ENCODE measurements at places on chromosomes 7 and 10. TPM values are rescaled to one million over a fixed set of nuclear protein-coding genes. Genes with fewer than 3 reads are reported as not detected.

GRCh38 chr7:106246902-106247711 is 37.7 kb downstream of the NAMPT start:
- H3K27ac ChIP-seq: no peak overlapping the region
- H3K4me1 ChIP-seq: no peaks in the 10 kb centered on the region
- H3K4me3 ChIP-seq: no peak overlapping the region
- no peaks in the 10 kb centered on the region for H3K36me3 ChIP-seq

- DNase-seq: no peak
- no peaks in the 10 kb centered on the region for H3K27me3 ChIP-seq
- no peak overlapping the region for H3K27ac ChIP-seq
- H3K36me3 ChIP-seq: no peaks in the 10 kb centered on the region
- no peak overlapping the region for H3K4me3 ChIP-seq
Observed at GRCh38 chr10:71253981-71254818, 41.8 kb downstream of the UNC5B start.

DNA sequence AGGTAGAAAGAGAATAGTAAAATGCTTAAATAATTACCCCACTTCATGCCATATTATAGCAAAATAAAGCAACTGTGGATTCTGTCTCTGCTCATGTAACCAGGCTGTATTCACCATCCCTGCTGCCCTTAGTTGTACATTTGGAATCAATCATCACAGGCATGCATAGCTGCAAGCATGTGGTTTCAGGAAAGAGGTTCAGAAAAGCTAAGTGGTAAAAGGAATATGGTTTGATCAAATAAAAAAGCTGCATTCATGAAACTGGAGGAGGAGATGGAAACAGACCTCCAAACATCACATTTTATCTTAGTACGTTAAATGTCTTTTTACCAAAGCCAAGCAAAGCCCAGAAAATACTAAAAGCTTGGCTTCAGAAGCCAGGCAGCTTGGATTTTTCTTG is 81.3 kb downstream of the ADAM22 start:
- H3K4me3 ChIP-seq: no peak overlapping the region
- no peak overlapping the region for H3K27ac ChIP-seq
- no peak for DNase-seq
- H3K36me3 ChIP-seq: no peaks in the 10 kb centered on the region
- H3K4me1 ChIP-seq: no peaks in the 10 kb centered on the region

DNA sequence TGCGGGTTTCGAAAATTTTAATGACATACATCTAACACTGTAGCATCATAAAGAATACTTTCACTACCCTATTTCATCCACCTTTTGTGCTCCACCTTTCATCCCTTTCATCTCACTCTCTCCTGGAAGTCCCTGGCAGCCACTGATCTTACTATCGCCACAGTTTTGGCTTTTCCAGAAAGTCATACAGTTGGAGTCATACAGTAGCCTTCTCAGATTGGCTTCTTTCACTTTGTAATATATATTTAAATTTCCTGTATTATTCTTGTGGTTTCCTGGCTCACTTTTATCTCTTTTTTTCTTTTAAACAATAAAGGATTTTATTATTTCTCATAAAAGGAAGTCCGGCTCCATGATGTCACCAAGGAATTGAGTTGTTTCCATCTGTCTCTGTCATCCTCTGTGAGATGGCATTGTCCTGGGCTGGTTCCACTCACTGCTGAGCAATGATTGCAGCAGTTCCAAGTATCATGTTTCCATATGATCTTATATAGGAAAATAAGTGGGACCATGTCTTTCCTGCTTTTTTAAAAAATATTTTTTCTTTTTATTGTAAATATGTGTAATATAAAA is 626.3 kb downstream of the POM121L12 start:
- H3K27ac ChIP-seq: no peak overlapping the region
- H3K4me3 ChIP-seq: no peak overlapping the region
- no peak for DNase-seq

DNA sequence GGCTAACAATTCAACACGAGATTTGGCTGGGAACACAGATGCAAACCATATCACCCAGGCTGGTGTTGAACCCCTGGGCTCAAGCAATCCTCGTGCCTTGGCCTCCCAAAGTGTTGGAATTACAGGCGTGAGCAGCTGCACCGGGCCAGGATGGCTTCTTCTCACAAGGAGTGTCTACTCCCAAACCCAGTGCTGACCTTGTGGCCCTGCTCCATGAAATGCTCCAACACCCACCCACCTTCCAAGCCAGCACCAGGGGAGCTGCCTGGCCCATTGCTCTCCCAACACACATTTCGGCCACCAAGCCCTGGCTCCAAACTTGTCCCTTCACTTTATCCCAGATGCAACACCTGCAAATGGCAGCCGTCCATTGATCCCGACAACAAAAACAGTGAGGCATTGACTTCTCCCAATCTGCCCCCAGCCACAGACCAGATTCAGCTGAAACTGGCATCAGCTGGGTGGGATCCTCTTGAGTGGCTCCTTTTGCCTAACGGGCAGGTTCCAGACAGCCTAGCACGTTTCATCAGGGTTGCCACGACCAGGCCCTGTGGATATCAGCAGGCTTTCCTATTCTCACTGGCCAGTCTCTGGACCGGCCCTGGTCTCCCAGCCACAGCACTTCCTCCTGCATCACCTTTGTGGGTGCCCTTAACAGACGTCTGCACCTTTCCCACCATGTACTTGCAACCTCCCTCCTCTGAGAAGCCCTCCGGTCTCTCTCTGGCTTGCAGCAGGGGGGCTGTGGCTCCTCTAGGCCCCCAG is 105.7 kb upstream of the CARD11 start:
- H3K4me1 ChIP-seq: no peaks in the 10 kb centered on the region
- H3K36me3 ChIP-seq: no peaks in the 10 kb centered on the region
- no peak overlapping the region for H3K27ac ChIP-seq
- H3K4me3 ChIP-seq: no peak overlapping the region
- no peak for DNase-seq

DNA sequence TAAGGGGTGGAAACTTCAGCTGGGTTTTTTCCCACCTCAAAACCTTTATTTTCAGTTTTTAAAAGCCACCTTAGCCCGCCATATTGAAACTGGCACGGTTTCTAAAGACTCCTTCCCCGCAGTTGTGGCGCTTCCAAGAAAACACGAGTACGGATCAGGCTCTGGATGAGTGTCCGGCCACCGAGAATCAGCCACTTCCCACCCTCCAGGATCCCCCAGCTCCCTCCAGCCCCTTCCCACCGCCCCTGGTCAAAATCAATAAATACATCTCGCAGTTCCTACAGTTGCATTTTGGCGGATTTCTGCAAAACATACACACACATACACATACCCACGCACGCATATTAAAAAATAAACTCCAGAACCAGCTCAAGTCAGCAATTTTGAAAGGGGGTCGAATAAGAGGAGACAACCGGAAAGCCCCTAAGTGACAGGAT is 1.1 kb downstream of the SFMBT2 start:
- H3K36me3 ChIP-seq: no peaks in the 10 kb centered on the region
- DNase-seq: peak; percentile 17
- peak overlapping the region; percentile 65 for H3K27ac ChIP-seq
- no peaks in the 10 kb centered on the region for H3K4me1 ChIP-seq
- H3K27me3 ChIP-seq: peaks cover 22% of the 10 kb centered on the region

GRCh38 chr10:43867113-43867512 is 218.4 kb upstream of the ZNF32 start:
- H3K27ac ChIP-seq: no peak overlapping the region
- peaks cover 11% of the 10 kb centered on the region for H3K4me1 ChIP-seq
- no peaks in the 10 kb centered on the region for H3K36me3 ChIP-seq
- no peaks in the 10 kb centered on the region for H3K27me3 ChIP-seq
- DNase-seq: no peak

DNA sequence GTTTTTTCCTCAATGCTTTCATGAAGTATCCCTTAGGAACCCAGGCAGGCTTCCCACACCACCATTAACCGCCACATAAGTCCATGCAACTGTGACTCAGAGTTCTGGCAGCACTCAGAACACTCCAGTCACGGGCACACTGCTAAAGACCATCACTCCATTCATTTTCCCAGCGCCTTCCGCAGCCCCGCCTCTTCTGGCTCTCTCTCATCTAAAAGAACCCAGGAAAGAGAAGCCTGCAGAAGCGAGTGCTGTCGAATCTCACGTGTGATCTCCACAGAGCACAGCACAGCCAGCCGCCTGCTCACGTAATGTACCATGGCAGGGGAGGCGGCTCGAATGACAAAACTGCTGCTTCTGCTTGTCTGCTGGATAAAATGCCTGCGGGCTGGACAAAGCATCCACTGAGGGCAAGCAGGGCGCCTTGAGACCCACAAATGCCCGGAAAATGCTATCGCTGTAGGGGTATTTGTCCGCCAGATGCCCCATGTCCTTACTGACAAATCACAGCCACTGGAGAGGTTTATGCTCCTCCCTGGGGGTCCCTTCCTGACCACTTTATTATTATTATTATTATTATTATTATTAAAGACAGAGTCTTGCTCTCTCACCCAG is 1.8 kb downstream of the PSMG3 start:
- no peak for DNase-seq
- H3K36me3 ChIP-seq: no peaks in the 10 kb centered on the region
- peaks cover 16% of the 10 kb centered on the region for H3K4me1 ChIP-seq
- no peaks in the 10 kb centered on the region for H3K27me3 ChIP-seq
- peak overlapping the region; percentile 66 for H3K27ac ChIP-seq
- peak overlapping the region; percentile 42 for H3K4me3 ChIP-seq

GRCh38 chr10:123301077-123301857 is 147.1 kb downstream of the BUB3 start:
- no peaks in the 10 kb centered on the region for H3K4me1 ChIP-seq
- no peak overlapping the region for H3K4me3 ChIP-seq
- H3K27ac ChIP-seq: no peak overlapping the region
- H3K36me3 ChIP-seq: no peaks in the 10 kb centered on the region

GRCh38 chr10:12656518-12657142 is 307.3 kb downstream of the CAMK1D start:
- no peak overlapping the region for H3K4me3 ChIP-seq
- no peaks in the 10 kb centered on the region for H3K27me3 ChIP-seq
- no peaks in the 10 kb centered on the region for H3K36me3 ChIP-seq
- DNase-seq: no peak
- no peak overlapping the region for H3K27ac ChIP-seq

- H3K36me3 ChIP-seq: no peaks in the 10 kb centered on the region
- H3K27ac ChIP-seq: no peak overlapping the region
- peak; percentile 82 for DNase-seq
- peaks cover 4% of the 10 kb centered on the region for H3K4me1 ChIP-seq
- no peaks in the 10 kb centered on the region for H3K27me3 ChIP-seq
- no peak overlapping the region for H3K4me3 ChIP-seq
Observed at GRCh38 chr7:1979591-1980560, 252.9 kb downstream of the MAD1L1 start.

- no peak for DNase-seq
- no peak overlapping the region for H3K4me3 ChIP-seq
Observed at GRCh38 chr7:69703099-69703498, 104.8 kb downstream of the AUTS2 start.

- H3K27me3 ChIP-seq: no peaks in the 10 kb centered on the region
- H3K4me3 ChIP-seq: no peak overlapping the region
- H3K4me1 ChIP-seq: no peaks in the 10 kb centered on the region
- no peak overlapping the region for H3K27ac ChIP-seq
- H3K36me3 ChIP-seq: no peaks in the 10 kb centered on the region
Observed at GRCh38 chr7:66055321-66055956, 20.2 kb upstream of the ASL start.

DNA sequence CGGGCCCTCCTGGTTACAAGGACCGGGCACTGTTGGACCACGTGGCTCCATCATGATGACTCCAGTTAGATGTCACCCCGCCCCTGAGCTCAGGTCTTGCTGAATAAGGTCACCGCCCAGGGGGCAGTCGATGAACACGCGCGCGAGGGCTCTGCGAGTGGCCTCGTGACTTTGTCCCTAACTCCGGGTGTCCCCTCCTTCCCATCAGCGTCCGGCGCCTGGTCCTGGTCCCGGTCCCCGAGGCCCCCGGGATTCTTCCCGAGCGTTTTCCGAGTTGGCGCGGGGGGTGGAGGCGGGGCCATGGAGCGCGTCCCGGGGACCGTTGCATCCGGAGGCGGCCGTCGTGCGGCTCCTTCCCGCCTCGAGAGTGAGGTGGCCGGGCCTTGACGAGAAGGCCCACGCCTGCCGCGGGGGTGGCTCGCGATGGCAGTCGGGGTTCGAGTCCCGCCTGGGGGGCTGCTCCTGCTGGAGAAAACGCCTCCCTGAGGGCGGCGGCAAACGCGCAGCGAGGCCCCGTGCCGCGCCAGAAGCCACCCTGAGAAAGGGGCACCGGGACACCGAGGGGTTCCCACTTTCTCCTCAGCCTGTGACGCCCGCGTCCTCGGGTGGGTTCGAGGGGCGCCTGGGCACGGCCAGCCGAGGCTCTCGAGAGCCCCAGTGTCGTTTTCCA is 569 bp upstream of the NPTX2 start:
- H3K36me3 ChIP-seq: no peaks in the 10 kb centered on the region
- H3K4me1 ChIP-seq: no peaks in the 10 kb centered on the region
- DNase-seq: no peak
- H3K27ac ChIP-seq: no peak overlapping the region

GRCh38 chr7:74365322-74366022 is 76.3 kb downstream of the CLIP2 start:
- H3K36me3 ChIP-seq: no peaks in the 10 kb centered on the region
- H3K27ac ChIP-seq: no peak overlapping the region
- no peaks in the 10 kb centered on the region for H3K4me1 ChIP-seq
- DNase-seq: peak; percentile 84

- H3K4me3 ChIP-seq: no peak overlapping the region
- H3K27ac ChIP-seq: no peak overlapping the region
- no peaks in the 10 kb centered on the region for H3K27me3 ChIP-seq
Observed at GRCh38 chr7:4830176-4830575, 31.7 kb downstream of the PAPOLB start.

DNA sequence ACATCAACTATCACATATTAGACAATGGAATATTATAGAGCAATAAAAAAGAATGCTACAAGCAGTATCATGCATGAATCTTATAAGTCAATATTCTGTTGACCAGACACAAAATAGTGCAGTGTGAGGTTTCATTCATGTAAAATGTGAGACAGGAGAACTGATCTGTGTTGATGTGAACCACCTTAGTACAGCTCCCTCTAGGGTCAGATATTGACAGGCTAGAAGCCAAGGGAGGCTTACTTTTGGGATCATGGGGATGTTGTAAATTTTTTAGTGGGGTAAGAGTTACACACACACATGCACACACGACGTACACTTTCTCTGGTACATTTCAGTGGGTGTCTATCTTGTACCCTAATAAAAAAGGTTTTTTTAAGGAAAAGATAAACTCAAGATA is 231.6 kb upstream of the FOXK1 start:
- no peaks in the 10 kb centered on the region for H3K36me3 ChIP-seq
- H3K4me1 ChIP-seq: no peaks in the 10 kb centered on the region
- no peak for DNase-seq
- no peaks in the 10 kb centered on the region for H3K27me3 ChIP-seq
- H3K27ac ChIP-seq: no peak overlapping the region

The LIPN gene
- 0.41 TPM for total RNA-seq

The TMEM140 gene
- total RNA-seq: 31.3 TPM

The BICC1 gene
- 136 TPM for total RNA-seq

The GNG11 gene
- 23.1 TPM for total RNA-seq

The PAPSS2 gene
- total RNA-seq: 84.2 TPM

The PPP1R17 gene
- total RNA-seq: not detected

Data from kidney (tissue), 22 donors.